ENCODE measurements at places on chromosomes 11 and 22. TPM values are rescaled to one million over a fixed set of nuclear protein-coding genes. Genes with fewer than 3 reads are reported as not detected.

The MUC5AC gene
- total RNA-seq, result 0.03 TPM

The KDM4E gene
- total RNA-seq, result not detected

The GGTLC2 gene
- not detected for total RNA-seq

The SCYL1 gene
- total RNA-seq, result 117 TPM

The OR51E2 gene
- total RNA-seq, result not detected

The BACE1-AS gene
- 10.8 TPM for total RNA-seq

DNA sequence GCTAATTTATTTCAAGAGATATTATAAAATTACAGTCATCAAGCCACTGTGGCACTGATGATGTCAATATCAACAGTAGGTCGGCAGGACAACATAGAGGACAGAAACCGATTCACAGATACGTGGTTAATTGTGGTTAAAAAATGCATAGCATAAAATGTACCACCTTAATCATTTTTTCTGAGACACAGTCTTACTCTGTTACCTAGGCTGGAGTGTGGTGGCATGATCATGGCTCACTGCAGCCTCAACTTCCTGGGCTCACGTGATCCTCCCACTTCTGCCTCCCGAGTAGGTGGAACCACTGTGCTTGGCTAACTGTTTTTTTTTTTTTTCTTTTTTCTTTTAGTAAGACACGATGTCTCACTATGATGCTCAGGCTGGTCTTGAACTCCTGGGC is 21.0 kb upstream of the TOLLIP start:
- no peak for DNase-seq

DNA sequence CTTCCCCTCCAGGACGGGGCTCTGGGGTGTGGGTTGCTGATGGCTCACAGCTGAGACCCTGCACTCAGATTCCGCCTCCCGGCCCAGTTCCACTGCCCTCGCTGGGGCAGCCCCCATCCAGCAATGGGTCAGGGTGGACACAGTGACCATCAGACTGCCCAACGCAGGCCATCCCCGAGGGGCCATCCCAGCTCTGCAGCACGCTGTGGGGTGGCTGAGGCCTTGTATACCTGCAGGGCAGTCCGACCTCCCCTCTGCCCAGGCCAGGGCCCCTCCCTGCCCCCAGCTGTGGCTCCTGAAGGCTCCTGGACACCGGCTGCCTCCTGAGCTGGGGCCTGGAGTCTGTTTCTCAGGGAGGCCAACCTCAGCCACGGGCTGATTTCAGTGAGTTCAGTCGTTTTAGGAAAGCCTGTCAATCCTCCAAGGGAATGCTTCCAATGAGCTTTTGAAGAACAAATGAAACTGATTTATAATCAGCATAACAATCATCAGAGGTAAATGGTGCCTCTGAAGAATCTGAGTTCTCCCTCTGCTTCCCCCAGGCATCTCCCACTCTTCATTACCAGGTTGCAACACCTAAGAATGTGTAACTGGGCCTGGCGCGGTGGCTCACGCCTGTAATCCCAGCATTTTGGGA is 95.1 kb downstream of the CELSR1 start:
- DNase-seq, result no peak

DNA sequence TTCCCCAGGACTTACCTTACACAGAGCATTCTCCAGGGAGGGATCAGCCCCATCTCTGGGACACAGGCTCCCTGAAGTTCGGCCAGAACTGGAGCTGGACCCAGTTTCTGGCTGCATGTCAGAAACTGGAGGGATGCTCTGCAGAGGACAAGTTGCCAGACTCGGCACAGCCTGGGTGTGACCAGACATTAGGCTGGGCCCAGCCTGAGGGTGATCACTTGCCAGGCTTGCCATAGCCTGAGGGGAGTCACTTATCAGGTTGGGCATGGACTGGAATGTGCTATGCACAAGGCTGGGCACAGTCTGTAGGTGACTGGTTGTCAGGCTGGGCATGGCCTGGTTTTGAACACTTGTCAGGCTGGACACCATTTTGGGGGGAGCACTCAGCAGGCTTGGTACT is 30.7 kb upstream of the STK33 start:
- DNase-seq, result no peak

DNA sequence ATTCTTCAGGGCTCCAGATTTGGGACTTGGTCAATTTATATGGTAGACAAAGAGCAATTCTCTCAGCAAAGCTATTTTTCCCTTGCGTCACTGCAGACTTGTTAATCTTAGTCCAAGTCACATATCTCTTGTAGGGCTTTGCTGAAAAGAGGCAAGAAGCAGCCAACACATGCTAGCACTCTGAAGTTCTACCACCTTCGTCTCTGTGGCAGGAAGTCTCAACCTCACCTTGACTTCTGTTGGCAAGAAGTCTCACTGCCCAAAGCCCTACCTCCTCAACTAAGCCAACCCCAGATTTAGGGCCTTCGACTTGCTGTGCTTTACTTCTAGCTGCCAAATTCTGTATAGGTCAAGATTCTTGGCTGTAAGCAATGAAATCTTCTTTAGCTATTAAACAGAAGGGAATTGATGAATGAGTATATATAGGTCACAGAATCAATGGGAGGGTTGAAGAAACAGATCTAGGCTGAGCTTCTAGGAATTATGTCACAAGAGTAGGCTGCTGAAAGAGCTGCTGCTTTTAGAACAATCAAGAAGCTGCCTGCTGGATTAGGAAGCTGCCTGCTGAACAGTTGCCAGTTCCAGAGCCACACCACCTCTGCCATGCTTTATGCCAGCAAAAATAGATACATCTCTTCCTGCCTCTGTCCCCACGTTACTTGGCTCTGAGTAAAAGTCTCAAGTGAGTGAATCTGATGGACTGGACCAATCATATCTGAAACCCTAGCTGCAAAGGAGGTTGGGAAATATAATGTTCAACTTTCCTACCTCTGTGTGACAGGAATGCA is 17.6 kb upstream of the NCR3LG1 start:
- no peak for DNase-seq

GRCh38 chr11:17392872-17393271 is 4.4 kb upstream of the KCNJ11 start:
- DNase-seq, result no peak

- DNase-seq, result no peak
Observed at GRCh38 chr11:75499423-75500190, 26.1 kb downstream of the GDPD5 start.

- no peak for DNase-seq
Observed at GRCh38 chr11:131544591-131544990, 174.2 kb downstream of the NTM start.

GRCh38 chr11:61752117-61752924 is at the start of gene MYRF:
Gene MYRF (plus strand): TSS chr11:61752636. CDS start chr11:61752745, 109 bp downstream.
- no peak for DNase-seq

- no peak for DNase-seq
Observed at GRCh38 chr11:69962152-69962551, 116.0 kb upstream of the ANO1 start.

- no peak for DNase-seq
Observed at GRCh38 chr11:19779740-19780139, 67.1 kb downstream of the NAV2 start.

- DNase-seq, result no peak
Observed at GRCh38 chr11:62402226-62402959, 16.4 kb upstream of the SCGB1A1 start.

DNA sequence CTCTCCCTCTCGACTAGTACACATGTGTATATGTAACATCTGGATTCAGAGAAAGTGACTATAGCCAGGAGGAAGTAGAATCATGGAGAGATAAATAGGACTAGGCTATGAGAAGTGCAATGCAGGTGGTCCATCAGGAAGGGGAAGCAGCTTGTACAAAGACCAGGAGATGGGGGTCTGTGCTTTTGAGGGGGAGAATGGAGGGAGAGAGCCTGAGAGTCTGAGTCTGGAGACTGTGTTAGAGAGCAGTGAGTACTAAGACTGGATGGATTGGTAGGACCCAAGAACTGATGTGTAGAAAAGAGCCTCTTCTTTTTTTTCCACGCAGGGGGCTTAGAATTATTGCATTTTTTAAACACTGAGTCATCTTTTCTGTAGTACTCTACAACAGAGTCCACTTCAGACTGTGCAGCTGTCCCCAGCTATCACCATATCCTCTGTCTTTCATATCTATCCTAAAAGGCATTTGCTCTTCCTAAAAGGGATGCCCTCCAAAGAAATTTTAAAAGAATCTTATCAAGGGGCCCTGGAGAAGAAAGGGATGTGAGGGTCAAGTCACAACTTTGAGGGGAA is 80.4 kb downstream of the BDNF start:
- no peak for DNase-seq

DNA sequence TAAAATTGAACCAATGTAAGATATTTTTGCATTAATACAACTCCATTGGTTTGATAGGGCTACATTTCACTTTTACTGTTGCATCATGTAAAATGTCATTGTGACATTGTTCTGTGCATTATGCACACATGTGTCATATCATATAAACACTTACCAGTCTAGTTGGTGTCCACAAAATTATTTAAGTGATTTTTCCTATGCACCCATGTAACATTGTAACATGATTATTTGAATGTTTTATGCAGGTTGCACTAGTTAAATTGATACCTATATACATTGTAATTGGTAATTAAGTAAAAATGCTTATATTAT is 9.6 kb upstream of the BIRC3 start:
- DNase-seq, result no peak

DNA sequence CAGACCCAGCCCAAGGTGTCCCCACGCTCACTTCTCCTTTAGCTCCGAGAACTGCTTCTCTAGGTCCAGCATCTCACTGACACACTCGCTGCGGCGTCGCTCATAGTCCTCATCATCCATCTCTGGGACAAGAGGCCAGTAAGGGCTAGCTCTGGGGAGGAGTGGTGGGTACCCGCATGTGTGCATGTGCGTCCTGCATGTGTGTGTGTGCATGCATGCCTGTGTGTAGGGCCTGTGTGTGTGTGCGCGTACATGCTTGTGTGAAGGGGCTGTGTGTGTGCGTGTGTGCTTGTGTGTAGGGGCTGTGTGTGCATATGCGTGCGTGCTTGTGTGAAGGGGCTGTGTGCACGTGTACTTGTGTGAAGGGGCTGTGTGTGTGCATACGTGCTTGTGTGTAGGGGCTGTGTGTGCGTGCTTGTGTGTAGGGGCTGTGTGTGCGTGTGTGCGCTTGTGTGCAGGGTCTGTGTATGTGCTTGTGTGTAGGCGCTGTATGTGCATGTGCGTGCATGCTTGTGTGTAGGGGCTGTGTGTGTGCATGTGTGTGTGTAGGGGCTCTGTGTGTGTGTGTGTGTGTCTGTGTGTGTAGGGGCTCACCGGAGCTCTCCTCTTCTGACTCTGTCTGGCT is 3.3 kb downstream of the BRMS1 start:
- no peak for DNase-seq

- no peak for DNase-seq
Observed at GRCh38 chr11:68770781-68771180, 19.5 kb upstream of the TESMIN start.

DNA sequence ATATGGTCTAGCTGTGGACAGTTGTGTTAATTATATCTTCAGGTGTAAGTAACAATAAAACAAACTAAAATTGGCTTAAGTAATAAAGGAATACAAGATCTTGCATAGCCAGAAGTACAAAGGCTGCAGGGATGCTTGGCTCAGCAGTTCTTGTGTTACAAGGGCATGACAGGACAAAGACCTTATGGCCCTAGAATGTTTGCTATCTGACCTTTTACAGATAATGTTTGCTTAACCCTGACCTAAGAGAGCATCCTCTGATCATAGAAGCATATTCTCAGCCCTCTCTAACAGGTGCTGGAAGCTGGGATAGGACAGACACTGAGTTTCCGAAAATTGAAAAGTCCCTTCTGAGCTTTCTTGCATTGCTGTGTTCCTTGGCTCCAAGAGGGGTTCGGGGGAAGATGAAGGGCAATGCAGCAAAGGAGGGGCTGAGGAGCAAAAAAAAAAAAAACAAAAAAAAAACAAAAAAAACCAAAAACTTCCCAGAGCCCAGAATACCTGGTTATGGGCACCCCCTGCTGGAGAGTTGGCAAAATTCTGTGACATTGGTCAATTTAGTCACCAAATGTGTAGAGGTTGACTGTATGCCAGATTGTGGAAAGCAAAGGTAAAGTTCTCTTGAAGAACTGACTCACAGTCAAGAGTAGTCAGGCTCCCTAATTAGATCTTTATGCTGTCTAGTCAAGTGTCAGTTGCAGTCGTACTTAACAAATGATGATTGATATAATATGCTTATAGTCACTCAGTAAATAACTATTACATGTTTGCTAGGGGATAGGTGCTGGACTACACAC is 10.4 kb upstream of the HIKESHI start:
- peak; percentile 48 for DNase-seq

DNA sequence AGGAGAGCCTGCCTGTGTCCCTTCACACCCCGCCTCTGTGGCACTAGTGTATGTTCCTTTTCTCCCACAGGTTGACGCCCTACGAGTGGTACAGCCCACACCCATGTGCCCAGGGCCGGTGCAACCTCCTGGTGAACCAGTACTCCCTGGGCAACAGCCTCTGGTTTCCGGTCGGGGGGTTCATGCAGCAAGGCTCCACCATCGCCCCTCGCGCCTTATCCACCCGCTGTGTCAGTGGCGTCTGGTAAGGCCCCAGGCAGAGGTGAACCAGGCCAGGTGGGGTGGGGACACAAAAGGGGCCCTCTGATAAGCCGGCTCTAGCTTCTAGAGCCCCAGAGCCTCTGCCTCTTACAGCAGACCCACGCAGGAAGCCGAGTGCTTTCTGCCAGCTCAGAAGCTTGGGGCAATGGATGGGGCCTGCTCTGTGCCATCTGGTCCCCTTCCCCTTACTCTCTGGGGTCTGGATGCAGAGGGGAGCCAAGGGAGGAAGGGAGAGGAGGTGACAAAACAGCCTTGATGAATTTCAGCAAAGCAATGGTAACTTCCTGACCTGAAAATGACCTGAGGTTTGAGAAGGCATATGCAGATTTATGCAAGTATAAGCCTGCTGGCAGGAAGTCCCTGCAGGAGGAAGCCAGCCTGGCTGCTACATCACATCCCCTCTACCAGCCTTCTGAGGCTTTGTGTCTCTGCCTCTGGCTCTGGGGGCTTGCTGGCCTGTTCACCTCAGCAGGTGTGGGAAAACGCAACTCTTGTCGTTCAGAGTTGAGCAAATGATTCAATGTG is 67.0 kb upstream of the TBCEL start:
- DNase-seq, result no peak

DNA sequence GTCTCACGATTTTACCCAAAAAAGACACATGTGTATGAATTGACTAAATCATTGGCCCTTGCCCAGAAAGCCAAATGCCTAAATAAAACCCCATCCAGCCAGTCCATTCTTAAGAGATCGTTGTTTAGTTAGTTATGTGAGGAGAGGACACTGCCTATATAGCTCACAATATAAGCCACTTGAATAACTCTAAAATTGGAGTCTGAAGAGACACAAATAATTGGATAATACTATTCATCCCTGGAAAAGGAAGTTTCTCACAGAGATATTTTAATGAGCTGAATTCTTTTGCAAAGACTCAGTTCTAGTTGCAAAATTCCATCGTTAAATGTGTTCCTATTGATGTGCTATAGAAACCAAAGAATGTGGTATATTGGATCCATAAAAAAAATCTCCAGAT is 176.7 kb downstream of the SOX6 start:
- no peak for DNase-seq

GRCh38 chr11:61639816-61640443 is 40.3 kb upstream of the DAGLA start:
- DNase-seq, result no peak

- DNase-seq, result no peak
Observed at GRCh38 chr11:44112091-44112821, 16.8 kb downstream of the EXT2 start.

GRCh38 chr11:18313965-18314763 is 7.8 kb downstream of the HPS5 start:
- DNase-seq, result no peak

- DNase-seq, result no peak
Observed at GRCh38 chr11:86208572-86208971, 36.0 kb upstream of the EED start.

Data from Panc1 (cell line).